ENCODE measurements at places on chromosomes 5 and 9.

DNA sequence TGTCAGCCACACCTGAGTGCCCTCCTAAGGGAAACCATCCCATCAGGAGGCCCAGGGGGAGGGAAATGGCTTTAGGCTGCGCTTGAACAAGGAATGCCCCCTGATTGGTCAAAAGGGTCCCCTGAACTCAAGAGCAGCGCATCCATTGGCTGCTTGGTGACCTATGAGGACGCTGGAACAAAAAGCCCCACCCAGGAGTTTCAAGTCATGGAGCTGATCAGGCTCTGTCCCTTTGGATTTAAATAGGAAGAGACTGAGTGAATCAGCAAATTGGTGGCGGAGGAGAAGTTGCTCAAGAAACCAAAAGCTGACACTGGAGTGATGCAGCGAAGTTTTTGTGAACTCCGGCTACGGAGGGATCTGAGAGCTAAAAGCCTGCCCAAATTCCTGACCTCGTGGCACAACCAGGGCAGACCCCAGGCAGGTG, 66.7 kb downstream of the SMIM23 start:
- DNase-seq = no peak

DNA sequence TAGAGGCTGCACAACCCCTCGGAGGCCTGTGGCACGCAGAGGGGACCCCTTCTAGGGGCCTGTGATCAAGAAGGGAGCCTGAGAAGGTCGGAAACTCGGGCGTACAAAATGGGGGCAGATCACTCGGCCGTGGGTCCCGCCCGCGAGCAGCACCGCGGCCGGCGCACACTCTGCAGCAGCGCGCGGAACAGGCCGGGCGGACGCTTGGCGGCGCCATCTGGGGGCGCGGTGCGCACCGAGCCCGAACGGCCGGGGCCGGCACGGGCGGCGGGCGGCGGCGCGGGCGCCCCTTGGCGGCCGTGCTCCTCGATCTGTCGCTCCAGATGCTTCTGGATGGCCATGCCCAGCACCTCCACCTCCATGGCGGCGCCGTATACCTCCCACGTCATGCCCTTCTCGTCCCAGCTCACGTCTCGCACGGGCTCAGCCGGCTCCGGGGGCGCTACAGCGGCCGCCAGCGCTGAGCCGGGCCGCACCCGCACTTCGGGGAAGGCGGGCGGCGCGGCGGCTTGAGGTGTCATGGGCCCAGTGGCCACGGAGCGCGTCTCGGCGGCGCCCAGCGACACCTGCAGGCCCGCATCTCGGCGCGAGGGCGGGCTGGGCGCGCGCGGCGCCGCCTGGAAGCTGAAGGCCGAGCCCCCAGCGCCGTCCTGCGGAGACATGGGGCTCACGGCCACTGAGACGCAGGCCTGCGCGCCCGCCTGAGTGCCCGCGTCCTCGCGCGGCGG, 13.1 kb downstream of the GPRIN1 start:
- DNase-seq = peak; percentile 49

- DNase-seq = no peak
These were observed 148.2 kb upstream of the LRRTM2 start for GRCh38 chr5:139023286-139023685.

DNA sequence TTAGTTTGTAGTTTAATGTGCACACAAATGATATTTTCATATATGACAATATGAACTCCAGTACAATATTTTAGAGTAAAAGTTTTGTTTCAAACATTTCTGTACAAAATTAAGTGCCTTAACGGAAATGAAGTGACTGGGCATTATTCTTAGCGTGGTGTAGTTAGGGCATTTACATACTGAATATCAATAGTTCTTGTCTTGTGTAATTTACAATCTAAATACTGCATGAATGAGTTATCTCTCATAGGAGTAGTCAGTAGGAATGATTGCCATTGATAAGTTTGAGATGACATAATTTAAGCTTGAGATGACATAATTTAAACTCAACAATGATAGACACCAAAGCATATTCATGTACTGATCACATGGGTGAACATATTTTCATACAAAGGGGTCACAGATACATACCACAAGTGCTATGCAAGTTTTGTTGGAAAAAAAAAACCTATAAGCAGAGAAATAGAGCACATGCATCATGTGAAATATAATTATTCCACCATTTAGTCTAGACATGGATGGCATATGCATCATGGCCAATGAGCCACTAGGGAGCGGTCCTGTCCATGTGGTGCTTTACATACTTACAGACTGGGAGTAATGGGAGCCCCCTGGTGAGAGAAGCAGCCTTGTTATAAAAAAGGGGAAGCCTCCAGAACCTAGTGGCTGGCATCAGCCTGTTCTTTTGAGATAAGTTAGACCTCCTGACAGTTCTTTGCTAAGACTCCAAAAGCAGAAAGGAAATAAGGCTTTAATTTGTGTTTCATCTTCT, 1523.9 kb downstream of the MAT2B start:
- no peak for DNase-seq

GRCh38 chr5:74020503-74020902, 394.5 kb downstream of the ARHGEF28 start:
- no peak for DNase-seq

DNA sequence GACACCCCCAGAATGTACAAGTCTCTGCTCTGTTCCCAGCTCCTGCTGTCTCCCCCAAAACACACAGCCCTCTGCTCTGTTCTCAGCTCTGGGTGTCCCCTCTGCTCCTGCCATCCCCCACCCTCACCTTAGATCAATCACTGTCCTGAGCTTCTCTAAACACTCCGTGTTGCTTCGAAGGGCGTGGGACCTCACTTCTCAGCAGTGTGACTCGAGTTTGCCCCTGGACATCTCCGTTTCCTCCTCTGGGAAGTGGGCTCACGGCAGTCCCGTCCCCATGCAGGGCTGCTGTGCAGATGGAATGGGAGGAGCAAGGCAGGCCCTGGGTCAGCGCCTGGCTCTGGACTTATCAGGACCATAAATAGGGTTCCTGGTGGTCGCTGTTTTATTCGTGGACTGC, 98.0 kb upstream of the RAPGEF1 start:
- no peak for DNase-seq

- DNase-seq = no peak
These were observed 368 bp upstream of the CCDC180 start for GRCh38 chr9:97307091-97307490.

GRCh38 chr5:172093965-172094364, 87.5 kb upstream of the FBXW11 start:
- no peak for DNase-seq

DNA sequence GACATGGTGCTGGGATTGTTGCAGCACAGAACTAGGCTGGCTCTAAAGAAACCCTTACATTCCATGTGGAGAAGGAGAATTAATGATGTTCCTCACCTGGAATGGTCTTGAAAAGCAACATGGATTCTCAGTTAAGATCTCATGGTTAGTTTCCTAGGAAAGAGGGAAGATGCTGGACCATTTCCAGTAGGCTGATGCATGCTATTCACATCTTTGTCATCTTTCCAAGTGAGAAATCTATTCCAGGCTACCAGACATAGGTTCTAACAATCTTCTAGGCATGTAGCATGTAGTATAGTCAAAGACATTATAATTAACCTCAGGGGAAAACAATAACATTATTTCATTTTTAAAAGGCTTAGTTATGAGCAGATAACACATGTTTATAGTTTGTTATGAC, 44.3 kb downstream of the TMEM252 start:
- DNase-seq = no peak

GRCh38 chr5:163505049-163505367, 411 bp upstream of the MAT2B start:
- DNase-seq = no peak

DNA sequence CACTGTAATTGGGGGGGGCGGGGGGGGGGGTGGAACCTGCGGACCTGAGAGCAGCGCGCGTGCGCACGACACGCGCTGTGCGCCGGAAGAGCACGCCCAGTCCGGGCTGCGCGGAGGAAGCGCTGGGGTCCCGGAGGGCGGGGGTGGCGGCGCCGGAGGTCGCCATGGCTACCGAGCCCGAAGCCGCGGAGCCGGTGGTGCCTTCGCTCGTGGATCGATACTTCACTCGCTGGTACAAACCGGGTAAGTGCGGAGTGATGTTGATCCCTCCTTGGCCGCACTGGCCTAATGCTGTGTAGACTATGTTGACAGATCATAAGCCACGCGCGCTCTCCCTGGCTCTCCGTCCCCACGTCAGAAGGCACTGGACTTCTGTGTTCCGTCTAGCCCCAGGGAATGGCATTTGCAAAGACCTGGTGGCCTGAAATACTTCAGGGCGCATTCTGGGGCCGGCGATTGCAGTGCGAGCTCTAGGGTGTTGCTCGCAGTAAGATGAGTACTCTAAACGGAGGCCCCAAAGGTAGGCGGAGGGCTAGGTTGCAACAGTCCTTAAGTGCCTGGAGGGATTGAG, at the start of gene ABITRAM:
TSS of gene ABITRAM (plus strand) at position 78 of the 571 bp plus-strand sequence. CDS start at position 165, 87 bp downstream.
- DNase-seq = peak; percentile 72

GRCh38 chr5:82364497-82364896, 86.3 kb upstream of the RPS23 start:
- no peak for DNase-seq

DNA sequence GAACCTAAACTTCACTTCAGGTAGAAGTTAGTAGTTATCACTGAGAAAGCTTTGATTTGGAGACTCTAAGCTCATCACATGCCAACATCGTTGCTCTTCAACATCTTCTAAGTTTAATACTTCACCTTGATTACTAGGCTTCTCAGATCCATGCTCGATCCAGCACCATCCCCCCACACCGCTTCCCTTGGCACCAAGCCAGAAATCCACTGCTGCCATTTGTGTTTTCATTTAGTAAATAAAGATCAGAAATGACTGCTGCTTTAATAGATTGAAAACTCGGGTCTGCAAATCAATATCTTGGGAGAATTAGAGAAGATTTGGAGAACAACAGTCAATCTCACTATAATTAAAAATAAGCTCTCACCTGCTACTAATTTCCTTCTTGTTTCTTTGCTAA, 214.7 kb upstream of the NR4A3 start:
- no peak for DNase-seq

DNA sequence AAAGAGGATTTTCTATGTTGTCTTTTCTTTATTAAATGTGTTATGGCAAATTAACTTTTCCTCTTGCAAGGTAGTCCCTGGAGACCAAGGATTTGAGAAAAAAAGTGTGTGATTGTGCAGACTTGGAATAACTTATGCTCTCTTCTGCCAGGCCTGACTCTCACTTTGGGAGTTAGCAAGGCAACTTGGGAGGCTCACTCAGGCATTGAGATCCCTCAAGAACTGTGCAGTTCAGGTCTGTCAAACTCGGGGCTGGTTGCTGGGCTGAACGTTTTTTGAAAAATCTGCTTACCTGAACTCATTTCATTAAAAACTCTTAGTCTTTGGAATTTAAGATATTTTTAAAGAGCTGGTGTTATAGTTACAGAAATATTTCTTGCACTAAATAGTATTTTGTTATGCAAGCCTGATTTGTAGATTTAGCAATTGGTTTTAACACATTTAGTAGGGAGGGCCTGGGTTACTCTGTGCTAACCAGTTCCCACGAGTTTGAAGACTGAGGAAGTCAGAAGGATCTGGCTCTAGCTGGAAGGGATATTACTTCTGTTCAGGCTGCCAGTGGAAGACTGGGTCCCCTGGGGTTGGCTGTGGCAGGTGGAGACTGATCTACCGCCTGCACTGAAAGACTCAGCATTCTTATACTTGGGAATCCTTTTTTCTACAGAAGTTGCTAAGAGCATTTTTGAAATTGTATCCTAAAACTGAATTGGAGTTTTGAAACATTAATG, 150.4 kb upstream of the PCSK5 start:
- no peak for DNase-seq

- DNase-seq = no peak
These were observed 214.1 kb upstream of the TLE4 start for GRCh38 chr9:79357616-79358015.

GRCh38 chr5:135599421-135600151, 20.8 kb upstream of the CXCL14 start:
- DNase-seq = no peak

DNA sequence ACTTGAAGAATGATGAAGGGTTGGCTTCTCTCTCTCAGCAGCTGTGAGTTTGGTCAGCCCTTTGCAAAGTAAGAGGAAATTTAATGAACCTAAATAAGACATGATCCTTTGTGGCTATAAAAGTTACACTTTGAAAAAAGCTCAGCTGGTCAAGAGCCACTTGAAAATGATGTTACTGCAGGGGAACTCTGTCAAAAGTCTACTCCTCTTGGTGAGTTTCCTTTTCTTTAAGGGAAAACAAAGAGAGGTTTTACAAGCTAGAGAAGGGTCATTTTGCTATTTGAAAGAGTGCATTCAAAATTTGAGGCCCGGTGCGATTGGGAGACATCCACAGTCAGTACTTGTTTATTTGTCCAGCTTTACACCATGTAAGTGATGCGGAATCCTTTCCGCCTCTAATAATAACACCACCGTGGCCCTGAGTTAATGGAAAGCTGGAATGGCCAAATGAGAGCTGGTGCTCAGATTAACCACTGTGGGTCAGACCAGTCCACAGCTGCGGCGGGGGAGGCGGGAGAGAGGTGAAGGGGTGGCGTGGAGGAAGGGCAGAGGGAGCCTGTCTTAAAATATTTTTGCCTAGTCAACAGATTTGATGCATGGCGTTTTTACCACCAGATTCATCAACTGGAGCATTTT, 404.0 kb downstream of the TLE4 start:
- no peak for DNase-seq

- DNase-seq = no peak
These were observed 329.1 kb downstream of the TMEM38B start for GRCh38 chr9:106023455-106023854.

- no peak for DNase-seq
These were observed 12.3 kb downstream of the TLE4 start for GRCh38 chr9:79583952-79584654.

- DNase-seq = no peak
These were observed 12.0 kb downstream of the RALGDS start for GRCh38 chr9:133108794-133109641.

- no peak for DNase-seq
These were observed 2.0 kb downstream of the LCN9 start for GRCh38 chr9:135664801-135665794.

DNA sequence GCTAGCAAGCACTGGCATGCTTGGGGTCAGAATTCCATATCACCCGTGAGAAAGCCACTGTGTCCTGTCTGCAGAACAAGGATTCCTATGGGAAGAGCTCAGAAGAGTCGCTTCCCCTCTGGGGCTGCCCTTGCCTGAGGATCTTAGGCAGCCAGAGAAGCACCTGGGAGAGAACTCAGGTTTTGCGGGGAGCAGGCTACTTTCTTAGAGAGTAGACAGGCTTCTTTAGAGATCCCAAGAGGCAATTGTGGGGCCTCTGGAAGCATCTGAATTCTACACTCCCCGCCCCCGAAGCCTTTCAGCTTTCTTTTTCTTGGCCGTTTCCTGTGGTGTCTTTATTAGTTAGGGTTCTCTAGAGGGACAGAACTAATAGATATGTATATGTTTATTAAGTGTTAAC, 40.9 kb downstream of the PHF2 start:
- DNase-seq = no peak
